AG08396 (cell line): ENCODE measurements at places on chromosomes 4 and X.

- no peak for DNase-seq
Observed at GRCh38 chrX:150773117-150773516, 79.9 kb downstream of the MTMR1 start.

DNA sequence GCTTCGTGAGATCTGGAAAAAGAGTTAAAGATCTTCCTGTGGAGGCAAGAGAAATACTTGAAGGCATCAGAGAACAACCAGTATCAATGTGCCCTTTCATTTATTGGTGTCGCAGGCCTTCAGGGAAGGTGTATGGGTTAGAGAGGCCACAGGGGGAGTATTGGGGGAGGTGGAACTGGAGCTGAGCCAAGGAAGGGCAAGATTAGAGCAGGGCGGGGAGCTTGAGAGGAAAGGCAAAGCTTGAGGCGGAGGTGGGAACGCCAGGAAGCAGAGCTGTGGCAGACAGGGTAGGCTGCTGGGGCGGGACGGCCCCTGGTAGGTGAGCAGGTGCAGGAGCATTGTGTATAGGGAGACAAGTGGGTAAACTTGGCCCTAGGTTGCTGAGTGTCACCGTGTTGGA is 329.9 kb downstream of the ARHGAP10 start:
- DNase-seq, result no peak

- no peak for DNase-seq
Observed at GRCh38 chr4:97867557-97868091, 275.7 kb downstream of the STPG2 start.

DNA sequence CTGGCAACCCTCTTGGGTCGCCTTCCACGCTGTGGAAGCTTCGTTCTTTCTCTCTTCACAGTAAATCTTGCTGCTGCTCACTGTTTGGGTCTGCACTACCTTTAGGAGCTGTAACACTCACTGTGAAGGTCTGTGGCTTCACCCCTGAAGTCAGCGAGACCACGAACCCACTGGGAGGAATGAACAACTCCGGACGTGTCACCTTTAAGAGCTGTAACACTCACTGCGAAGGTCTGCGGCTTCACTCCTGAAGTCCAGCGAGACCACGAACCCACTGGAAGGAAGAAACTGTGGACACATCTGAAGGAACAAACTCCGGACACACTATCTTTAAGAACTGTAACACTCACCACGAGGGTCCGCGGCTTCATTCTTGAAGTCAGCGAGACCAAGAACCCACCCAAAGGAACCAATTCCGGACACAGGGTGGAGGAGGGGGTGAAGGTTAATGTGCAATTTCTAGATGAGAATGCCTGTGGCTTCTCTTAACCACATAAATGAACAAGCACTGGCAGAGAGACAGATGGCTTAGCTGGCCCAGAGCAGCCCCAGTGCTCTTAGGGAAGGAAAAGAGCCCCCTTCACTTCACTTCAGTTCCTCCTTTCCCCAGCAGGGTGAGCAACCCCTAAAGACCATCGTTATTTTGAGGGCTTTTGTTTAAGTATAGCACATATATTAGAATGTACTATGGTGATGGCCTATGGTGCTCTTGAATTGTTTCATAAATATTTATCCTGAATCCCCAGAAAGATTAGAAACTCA is 73.0 kb downstream of the LUZP4 start:
- no peak for DNase-seq

DNA sequence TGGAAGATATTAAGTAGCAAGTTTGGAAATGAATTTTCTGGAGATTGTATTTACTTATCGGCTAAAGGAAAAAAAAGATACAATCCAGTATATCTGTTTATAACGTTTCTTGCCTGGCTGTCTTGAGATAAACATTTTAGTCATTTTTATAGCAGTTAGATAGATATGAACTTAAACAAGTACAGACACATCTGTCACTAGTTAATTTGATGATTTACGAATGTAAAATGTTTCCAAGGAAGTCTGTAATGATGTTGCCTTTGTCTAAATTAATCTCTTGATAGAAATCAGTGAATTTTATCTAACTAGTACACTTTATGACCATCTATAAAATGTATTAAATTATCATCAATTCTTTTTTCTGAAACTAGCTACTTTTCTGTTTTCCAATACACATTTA is 5.7 kb downstream of the BMPR1B start:
- no peak for DNase-seq

DNA sequence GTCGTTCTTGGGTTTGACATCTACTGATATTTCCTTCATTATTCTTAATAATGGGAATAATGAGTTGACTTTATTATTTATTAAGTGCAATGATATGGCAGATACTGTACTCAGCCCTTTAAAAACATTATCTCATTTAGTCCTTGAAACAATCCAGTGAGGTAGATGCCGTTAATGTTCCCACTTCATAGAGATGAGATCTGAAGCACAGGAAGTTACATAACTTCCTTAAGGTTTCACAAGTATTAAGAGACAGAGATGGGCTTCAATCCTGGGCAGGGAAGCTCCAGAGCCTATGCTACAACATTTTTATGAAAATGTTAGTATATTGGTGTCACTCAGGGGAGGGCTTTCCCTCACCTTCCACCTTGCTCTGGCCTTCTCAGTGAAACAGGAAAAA is 9.7 kb upstream of the KLHL13 start:
- DNase-seq, result no peak

DNA sequence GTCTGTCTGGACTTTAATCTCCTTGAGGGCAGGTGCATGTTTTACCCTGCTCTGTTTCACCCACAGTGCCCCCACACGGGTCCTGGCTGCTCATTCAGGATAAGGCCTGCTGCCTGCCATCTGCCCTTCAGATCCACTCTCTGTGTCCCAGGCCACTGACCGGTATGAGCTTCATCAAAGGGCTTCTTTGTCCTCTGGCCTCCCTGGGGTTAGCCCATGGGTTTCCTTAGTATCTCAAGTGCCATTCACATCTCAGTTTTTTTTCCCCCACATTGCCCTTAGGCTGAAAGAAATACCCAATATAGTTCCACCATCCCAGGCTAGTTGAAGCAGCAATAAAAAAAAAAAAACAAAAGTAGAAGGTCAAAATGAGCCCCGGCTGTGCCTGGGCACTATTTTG is 9.3 kb downstream of the CD99L2 start:
- no peak for DNase-seq

DNA sequence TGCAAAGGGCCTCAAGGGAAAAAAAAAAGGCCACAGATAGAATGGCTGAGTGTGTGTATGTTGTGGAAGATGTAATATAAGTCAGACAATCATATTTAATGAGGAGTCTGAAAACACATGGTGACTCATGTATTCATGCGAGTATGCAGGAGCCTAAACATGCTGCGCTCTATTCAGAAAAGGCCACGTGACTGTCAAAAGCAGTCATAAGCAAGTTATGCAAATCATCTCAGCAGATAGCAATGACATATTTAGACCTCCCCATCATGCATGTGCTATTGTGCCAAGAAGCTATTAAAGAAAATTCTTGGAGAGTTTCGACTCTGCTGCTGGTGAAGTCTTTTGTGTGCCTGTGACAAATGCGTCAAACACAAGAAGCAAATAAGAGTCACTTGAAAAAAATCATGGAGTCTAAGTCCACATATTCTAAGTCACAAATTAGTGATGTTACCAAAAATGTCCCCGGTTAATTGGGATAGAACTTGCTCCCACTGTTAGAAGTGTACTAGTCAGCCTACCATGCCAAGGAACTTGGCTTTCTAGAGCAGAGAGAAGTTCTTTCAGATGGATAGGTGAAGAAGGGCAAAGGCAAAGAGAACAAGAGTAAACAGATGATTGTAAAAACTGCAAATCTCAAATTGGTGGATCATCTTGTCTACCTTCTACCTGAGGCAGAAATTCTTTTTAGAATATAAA is 5.0 kb downstream of the LNX1 start:
- DNase-seq, result peak; percentile 77

DNA sequence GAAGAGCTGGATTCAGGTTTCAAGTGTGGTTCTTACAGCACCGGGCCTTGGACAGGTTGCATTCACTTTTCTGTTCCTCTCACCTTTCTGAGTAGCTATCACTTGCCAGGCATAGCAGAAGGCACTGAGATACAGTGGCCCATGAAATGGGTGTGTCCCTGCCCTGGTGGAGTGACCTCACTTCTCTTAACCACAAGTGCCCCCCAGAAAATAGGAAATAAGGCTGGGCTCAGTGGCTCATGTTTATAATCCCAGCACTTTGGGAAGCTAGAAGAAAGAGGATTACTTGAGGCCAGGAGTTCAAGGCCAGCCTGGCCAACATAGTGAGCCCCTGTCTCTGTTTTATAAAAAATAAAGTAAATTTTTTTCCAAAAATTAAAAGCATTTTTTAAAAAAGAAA is 101.7 kb upstream of the KIT start:
- no peak for DNase-seq

DNA sequence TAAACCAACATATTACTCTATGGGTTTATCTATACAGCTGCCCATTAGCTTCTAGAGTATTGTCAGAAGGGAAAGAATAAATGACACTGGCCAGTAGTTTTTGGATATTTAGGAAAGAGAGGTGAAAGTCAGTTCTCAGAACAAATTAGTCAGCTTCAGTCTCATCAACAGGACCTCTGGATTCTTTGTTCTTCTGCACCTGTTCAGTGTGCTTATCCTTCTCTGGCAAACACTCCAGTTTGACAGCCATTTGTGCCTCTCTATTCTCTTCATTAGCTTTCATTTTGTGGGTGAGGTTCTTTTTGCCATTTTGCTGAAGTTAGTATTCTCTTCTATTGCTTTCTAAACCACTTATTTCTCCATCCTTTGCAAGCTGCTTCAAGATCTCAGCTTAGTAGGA is 107.0 kb downstream of the PCDH18 start:
- DNase-seq, result no peak

GRCh38 chrX:110180176-110180927 is 137.5 kb downstream of the AMMECR1 start:
- DNase-seq, result peak; percentile 49

DNA sequence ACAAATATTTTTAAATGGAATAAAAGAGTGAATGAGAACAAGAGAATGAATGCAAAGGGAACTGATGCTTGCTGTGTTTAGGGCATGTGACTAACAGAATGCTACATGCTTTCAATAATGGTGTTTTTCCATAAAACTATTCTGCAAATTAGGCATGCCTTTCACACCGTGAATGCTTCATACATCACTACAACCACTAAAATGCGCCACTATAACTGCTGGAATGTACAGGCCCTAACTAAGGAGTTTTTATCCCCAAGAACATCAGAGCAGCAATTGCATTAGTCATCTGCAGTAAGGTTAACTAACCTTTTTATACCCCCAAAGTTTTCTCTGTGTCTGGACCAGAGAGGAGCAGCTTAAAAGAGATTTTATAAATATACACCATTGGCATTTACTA is 190.4 kb downstream of the ARAP2 start:
- DNase-seq, result no peak

DNA sequence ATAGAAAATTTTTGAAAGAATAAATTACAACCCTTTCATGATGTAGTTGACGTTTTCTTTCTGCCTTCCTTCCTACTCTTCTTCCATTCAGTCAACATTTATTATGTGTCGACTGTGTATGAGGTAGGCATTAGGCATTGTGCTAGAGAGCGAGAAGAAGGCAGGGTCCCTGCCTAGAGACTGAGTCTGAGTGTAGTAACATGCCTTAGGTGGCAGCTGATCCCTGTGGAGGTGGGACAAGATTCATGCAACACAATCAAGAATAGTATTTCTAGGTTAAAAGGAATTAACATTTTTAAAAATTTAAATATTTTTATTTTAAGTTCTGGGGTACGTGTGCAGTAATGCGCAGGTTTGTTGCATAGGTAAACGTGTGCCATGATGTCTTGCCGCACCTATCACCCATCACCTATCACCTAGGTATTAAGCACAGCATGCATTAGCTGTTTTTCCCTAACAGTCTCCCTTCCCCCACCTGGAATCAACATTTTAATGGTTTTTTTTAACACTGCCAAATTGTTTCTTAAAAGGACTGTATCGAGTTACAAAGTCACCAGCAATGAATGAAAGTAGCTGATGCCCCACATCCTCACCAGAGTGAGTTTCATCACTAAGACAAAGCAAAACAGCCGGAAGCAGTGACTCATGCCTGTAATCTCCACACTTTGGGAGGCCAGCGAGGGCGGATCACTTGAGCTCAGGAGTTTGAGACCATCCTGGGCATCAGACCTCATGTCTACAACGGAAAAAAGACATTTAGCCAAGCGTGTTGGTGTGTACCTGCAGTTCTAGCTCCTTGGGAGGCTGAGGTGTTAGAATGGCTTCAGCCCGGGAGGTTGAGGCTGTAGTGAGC is 84.0 kb downstream of the WWC2 start:
- DNase-seq, result peak; percentile 24

GRCh38 chr4:150394046-150394445 is 187.9 kb upstream of the MAB21L2 start:
- no peak for DNase-seq

GRCh38 chrX:84168574-84168973 is 19.4 kb downstream of the RPS6KA6 start:
- DNase-seq, result no peak

GRCh38 chrX:16593801-16594200 is 56.2 kb upstream of the S100G start:
- DNase-seq, result no peak

DNA sequence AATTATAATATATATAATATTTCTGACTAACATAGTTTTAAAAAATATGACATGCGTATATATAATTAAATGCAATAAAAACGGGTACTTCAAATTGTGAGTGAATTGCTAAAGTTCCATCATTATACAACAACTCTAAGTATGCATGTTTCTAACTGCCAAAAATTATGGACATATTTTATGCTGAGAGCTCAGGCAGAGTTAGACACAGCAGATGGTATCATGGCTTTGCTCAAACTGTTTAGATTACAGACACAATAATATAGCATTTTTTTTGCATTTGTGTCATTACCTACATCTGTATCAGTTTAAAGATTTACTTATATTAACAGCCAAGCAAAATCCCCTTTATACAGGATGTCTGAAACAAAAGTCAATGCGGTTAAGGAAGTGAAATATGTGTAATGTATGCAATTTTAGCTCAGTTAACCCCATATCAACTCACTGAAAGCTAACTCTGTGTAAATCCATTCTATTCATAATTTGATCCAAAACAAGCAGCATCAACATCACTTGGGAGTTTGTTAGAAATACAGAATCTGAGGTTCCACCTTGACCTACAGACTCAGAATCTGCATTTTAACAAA is 119.1 kb upstream of the CNKSR2 start:
- DNase-seq, result no peak

- no peak for DNase-seq
Observed at GRCh38 chr4:186669735-186670134, 53.9 kb downstream of the FAT1 start.

DNA sequence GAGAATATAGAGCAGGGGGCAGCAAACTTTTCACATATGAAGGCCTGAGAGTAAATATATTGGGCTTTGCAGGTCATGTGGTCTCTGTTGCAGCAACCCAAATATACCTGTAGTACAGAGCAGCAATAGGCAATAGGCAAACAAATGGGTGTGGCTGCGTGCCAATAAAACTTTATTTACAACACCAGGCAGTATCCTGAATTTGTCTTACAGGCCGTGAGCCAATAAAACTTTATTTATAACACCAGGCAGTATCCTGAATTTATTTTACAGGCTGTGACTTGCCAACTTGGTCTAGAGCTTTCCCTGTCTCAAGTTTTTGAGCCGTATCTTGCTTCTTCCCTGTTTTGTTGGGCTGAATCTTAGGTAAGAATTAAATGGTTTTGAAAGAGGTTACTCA is 118.2 kb downstream of the PHEX start:
- DNase-seq, result no peak

GRCh38 chr4:26131711-26132110 is 189.1 kb upstream of the RBPJ start:
- no peak for DNase-seq

GRCh38 chr4:85776579-85776978 is 301.6 kb downstream of the ARHGAP24 start:
- DNase-seq, result no peak

- no peak for DNase-seq
Observed at GRCh38 chr4:26404743-26405206, 84.0 kb downstream of the RBPJ start.
